ENCODE measurements at places on chromosomes 2 and 18.

DNA sequence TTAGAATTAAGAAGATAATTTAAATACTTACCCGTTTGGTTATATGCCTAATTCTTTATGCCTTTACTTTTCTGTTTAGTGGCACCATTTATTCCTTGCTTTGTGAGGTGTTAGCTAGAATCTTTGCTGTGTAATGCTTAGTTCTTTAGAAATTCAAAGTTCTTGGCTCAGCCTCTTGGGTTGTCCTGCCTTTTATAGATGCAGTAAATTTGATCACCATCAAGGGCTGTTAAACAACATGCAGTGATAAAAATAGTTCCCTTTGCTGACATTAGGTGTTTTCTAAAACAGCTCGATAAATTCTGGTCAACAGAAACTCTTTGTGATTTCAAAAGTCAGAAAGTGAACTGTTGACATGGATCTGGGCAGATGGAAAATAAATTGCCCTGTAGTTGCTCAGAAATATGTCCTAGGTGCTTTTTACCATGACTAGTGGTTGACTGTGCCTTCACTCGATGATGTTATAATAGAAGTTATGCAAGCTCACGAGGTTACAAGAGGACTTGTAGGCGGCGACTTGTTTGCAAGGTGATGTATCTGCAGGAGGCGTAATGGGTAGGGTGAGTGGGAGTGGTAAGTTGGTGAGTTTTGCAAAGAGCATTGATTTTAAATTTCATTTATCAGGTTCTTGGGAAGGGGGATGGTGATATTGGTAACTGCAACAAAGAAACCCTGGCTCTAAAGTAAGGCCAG lies 52.1 kb downstream of the LRRTM1 start:
- no peak for DNase-seq

DNA sequence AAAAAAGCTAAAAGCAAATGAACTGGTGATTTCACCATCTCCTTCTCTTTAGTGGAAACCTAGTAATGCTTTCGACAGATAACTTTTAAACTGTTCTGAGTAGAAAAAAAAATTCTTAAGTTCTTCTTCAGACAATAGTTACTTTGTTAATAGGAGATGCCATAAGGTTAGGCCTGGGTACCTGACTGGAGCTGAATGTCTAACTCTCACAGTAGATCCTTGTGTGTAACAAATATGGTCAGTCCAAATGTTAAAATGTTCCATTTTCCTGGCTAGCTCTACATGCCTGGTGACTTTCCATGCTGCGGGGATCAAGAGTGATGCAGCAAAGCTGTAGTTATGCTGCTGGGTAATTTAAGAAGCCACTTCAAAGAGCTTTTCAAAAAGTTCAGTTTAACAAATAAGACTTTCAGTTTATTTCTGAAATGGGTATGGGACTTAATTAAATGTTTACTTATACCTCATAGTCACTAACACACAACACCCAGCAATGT lies 264.0 kb upstream of the SESTD1 start:
- DNase-seq = no peak

- no peak for DNase-seq
Observed at GRCh38 chr2:20494241-20494640, 47.4 kb downstream of the RHOB start.

DNA sequence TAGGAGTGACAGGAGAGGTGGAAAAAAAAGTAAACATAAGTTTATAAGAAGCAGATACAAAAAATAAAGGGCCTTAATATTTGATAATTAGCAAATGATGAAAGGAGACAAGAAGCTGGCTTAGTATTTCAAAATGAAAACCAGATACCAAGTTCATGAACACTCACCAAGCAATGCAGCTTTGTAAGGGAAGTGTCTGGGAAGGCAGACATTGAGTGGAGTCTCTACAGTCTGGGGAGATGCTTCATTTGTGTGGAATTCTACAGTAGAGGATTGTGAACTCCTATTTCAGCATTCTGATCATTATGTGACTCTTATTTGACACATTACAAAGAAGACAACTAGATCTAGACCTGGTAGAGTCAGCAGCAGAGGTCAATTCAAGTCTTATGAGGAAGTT lies 1072.7 kb downstream of the DSC3 start:
- no peak for DNase-seq

GRCh38 chr18:50240080-50240563 lies 26.2 kb downstream of the CFAP53 start:
- DNase-seq = no peak

DNA sequence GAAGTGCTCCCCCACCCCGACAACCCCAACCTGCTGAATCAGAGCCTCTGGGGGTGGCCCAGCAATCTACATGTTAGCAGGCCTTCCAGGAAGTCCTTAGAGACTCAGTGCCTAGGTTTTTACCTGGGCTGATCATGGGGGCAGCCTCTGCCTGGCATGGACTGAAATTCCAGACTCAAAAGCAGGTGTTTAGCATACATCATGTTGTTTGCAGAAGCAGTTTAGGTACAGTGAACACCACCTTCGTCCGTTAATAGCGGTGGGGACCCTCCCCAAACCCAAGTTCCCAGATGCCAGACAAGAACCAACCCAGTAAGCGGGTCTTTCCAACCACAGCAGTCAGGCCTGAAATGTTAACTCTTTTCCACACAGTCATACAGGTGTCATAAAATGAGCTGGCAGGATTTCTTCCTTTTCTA lies 26.4 kb upstream of the GALR1 start:
- peak; percentile 18 for DNase-seq

- no peak for DNase-seq
Observed at GRCh38 chr18:77108821-77109647, 23.5 kb downstream of the MBP start.

GRCh38 chr2:218780046-218780445 lies 1.9 kb upstream of the CYP27A1 start:
- no peak for DNase-seq

DNA sequence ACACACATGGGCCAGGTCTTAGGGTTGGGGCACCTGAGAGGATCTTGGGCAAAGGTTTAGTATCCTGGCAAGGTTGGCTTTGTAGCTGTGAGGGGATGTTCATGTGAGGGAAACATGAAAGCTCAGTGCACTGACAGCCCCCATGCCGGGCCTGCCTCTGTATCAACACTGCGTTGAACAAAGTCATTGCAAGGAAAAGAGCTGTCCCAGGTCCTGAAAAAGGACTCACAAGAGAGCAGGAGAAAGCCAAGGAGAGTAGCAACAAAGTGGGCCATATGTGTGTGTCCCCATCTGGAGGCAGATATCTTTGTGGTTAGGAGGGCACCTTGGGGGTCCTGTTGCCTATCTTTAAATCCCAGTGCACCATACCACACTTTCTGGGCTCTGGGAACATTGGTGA lies 237.8 kb upstream of the THSD7B start:
- peak; percentile 2 for DNase-seq

DNA sequence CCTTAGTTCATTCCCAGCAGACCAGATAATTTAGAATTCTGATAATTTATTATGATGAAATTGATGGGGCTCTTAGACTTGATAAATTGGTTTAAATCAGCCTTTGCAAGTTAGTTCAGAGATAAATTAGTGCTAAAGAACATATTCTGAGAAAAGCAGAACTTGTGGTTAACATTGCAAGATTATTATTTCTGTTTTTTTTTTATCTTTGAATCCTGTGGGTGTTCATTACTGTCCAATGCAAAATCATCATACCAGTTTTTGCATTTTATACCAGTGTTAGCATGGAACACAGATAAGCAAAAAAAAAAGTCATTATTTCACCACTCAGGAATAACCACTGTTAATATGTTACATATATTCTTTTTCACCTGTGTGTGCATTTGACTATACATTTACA lies 9.1 kb downstream of the SEPTIN2 start:
- no peak for DNase-seq

DNA sequence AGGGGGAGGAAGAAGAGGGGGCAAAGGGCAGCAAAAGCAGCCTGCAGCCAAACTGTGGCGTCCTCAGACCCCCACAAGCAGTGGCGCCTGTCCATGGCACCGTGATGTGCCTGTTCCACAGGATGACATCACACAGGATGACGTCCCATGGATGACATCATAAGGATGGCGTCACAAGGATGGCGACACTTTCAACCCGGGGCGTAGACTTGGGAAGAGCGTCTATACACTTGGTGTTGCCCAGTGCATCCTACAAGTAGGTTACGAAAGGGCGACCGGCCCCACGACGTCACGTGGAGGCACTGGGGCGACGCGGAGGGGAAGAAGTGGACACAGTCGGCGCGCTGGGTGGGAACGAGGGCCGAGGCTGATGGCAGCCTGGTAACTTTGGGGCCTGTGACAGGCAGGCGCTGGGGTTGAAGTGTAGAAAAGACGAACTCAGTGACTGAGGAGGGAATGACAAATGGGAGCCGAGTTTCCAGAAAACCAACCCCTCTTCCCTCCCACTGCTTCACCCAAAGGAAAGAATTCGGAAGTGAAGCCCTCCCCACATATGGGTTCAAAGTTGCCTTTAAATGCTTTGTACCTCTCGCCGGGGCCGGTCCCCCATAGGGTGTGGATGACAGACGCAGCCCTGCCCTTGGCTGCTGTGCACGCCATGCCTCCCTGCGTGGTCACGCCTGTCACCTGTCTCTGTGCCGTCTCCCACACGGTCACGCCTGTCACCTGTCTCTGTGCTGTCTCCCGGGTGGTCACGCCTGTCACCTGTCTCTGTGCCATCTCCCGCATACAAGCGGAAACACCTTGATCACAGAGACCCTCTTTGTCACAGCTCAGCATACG lies 13.4 kb upstream of the KCNG2 start:
- DNase-seq = no peak

DNA sequence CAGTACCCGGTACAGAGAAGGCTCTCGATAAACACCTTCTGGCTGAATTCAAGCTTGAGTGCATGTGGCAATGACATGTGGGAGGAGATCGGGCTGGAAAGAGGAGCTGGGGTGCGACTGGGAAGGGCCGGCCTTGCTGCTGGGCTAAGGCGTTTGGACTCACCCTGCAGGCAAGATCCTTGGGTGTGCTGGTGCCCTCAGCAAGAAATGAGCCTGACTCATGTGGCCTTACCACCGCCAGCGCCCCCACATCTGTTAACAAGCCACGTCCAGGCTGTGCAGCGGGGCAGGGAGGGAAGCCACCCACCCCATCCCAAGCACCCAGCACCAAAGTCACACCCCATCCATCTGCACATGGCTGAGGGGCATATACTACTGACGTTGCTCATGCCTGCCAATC lies 1.3 kb downstream of the HS1BP3 start:
- DNase-seq = no peak

DNA sequence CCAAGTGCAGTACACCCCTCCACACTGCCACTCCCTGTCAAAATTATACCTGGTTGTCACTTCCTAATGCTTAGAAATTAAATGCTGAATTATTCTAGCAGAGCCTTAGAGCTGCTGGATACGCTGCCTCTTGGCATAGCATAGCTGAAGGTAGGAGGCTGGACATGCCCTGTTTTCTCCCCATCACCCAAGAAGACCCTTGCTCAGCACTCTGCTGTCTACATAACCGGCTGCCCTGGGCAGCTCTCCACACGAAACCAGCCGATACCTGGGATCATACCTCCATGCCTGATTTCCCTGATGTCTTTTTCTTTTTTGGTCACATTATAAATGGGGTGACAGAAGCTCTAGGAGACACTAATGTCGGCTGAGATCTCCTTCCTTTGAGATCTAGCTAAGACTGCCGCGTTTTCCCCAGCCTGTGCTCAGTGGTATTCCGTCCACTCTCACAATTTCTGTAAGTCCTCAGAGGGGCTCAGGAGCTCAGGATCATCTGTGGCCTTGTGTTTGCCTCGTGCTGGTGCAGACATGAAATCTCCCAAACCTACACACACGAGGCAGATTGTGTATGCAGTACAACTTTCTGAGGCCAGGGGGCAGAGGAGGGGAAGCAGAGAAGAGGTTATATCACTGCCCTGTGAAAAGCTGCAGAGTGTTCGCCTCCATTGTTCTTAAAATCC lies 13.5 kb upstream of the ZAP70 start:
- DNase-seq = peak; percentile 71

- DNase-seq = peak; percentile 88
Observed at GRCh38 chr2:231709981-231710798, 1.9 kb downstream of the PTMA start.

DNA sequence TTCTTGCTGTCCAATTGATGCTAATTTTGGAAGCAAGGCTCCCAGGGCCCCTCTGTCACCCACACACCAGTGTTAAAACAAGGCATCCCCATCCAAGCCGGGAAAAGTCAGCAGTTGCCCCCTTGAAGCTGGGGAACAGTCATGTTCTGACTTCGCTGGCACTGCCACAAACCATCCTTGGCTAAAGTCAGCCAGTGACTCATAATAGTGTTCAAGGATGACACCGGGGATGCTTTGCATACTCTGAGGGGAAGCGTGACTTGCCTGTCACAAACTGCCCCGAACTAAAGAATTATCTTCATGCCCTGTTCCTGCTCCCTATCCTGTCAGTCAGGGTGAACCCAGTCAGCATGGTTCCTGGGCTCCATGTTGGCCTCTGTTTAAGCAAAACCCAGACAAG lies 37.0 kb downstream of the TGFA start:
- no peak for DNase-seq

- no peak for DNase-seq
Observed at GRCh38 chr2:216903470-216903869, 43.6 kb upstream of the TNP1 start.

DNA sequence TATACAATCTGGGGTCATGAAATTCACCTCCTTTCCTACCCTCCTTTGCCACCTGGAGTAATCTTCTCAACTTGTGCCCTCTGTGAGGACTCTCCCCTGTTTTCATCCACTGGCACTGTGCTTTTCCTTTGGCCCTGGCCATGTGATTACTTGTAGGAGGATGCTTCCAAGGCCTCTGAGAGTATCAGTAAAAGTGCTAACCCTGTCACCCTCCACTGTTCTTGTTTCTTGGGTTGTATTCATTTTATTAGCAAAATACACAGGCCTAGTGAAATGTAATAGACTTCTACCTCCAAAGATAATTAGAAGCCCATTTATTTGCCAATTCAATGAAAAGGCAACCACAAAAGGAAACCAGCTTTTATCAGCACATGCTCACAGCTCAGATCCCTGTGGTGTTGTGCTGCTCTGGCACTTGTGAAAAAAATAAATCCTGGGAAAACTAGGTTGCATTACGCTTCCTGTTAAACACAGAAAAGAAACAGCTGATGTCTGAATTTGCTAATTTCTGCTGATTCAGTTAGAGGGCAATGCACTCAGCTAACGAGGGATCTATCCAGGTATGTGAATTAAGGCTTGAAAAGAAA lies 357.5 kb upstream of the ETAA1 start:
- no peak for DNase-seq
